ENCODE measurements at places on chromosomes 7 and 10. TPM values are rescaled to one million over a fixed set of nuclear protein-coding genes. Genes with fewer than 3 reads are reported as not detected.

The GJD4 gene
- not detected for total RNA-seq

The CCAR1 gene
- total RNA-seq, result 93.8 TPM

The CACNA2D1 gene
- 102 TPM for total RNA-seq

The BCAP29 gene
- total RNA-seq, result 310 TPM

The WNT8B gene
- not detected for total RNA-seq

The C1QL3 gene
- total RNA-seq, result 0.14 TPM

The GPR37 gene
- total RNA-seq, result 4.1 TPM

The CCDC172 gene
- not detected for total RNA-seq

The ZPBP gene
- total RNA-seq, result not detected

The ZNF722 gene
- not detected for total RNA-seq

The PNLIPRP3 gene
- total RNA-seq, result not detected

The DGKI gene
- total RNA-seq, result 0.53 TPM

The ATE1 gene
- 48.0 TPM for total RNA-seq

The C7orf57 gene
- not detected for total RNA-seq

The MKX gene
- not detected for total RNA-seq

The ZNF804B gene
- not detected for total RNA-seq

The FRA10AC1 gene
- total RNA-seq, result 20.2 TPM

The CPN1 gene
- total RNA-seq, result not detected

The ALOX5 gene
- total RNA-seq, result not detected

The GPR26 gene
- total RNA-seq, result not detected

The DPCD gene
- total RNA-seq, result 27.8 TPM

The NEUROG3 gene
- not detected for total RNA-seq

The PRPS1L1 gene
- total RNA-seq, result not detected
